ENCODE measurements at places on chromosomes 7 and 10.
A peak's percentile ranks its signal among the peaks of the same experiment; 100 is the strongest.

- no peak for DNase-seq
Observed at GRCh38 chr7:106731187-106731586, 70.2 kb upstream of the CCDC71L start.

- DNase-seq, result no peak
Observed at GRCh38 chr7:151862606-151863381, 14.1 kb downstream of the PRKAG2 start.

GRCh38 chr7:1192171-1192676 lies 32.2 kb upstream of the ZFAND2A start:
- DNase-seq, result no peak

GRCh38 chr10:79400146-79401004 lies 45.0 kb downstream of the ZCCHC24 start:
- DNase-seq, result peak; percentile 29

DNA sequence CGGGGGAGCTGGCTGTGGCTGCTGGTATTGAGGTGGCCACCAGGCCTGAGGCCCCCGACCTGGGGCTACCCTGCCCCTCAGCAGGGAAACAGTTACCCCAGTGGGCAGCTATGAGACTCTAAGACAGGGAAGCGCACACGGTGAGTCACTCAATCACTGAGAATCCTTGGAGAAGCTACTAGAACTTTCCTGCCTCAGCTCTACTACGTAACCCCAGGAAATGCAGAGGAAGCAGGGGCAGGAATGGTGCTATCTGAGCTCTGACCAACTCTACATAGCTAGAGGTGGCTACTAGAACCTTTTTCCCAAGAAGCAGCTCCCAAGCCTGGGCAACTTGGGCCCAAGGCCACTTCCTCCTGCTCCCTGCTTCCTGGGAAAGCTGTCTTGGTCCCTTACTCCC lies 11.8 kb downstream of the DNAJB12 start:
- DNase-seq, result no peak
